ENCODE measurements at places on chromosomes 4 and X.

DNA sequence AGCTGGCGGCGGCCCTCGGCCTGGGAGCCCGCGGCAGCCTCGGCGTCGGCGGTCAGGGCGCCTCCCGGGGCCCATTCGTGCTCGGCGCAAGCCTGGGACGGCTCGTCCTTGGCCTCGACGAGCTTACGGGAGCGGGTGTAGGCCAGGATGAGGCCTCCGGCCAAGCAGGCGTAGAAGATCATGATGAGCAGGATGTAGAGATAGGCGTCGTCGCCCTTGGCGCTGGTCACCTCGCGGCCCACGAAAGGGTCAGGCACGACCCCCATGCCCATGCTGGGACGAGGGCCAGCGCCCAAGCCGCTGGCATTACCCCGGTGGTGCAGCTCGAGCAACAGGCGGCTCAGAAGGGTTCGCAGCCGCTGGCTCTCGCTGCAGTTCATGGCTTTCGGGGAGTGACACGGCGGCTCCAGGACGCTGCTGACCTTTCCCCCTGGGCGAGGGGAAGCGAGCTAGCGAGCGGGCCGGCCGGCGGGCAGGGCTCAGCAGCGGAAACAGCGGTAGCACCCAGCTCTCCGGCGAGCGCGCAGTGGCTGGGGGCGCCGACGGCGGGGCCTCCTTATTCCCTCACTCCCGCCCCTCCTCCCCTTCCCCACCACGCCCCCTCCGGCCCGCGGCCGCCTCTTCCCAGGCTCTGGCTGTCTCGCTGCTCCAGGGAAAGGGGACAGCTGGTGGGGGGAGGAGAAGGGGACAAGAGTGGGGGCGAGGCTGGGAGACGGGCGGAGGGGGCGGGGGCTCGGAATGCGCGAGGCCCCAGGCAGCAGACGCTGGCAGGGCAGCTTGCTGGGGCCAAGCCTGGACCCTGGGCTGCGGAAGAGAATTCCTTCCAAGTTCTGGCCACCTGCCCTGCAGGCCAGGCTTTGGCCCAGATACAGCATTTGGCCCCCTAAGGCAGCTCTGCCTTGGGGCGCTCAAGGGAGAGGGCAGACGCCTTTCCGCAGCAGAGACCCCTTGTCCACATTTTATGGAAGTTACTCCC lies at the start of gene KCNE5:
Gene KCNE5, minus strand, starts transcription at position 532 of the 976 bp plus-strand sequence. Its CDS starts 152 bp downstream, at position 380.
- no peak for DNase-seq

DNA sequence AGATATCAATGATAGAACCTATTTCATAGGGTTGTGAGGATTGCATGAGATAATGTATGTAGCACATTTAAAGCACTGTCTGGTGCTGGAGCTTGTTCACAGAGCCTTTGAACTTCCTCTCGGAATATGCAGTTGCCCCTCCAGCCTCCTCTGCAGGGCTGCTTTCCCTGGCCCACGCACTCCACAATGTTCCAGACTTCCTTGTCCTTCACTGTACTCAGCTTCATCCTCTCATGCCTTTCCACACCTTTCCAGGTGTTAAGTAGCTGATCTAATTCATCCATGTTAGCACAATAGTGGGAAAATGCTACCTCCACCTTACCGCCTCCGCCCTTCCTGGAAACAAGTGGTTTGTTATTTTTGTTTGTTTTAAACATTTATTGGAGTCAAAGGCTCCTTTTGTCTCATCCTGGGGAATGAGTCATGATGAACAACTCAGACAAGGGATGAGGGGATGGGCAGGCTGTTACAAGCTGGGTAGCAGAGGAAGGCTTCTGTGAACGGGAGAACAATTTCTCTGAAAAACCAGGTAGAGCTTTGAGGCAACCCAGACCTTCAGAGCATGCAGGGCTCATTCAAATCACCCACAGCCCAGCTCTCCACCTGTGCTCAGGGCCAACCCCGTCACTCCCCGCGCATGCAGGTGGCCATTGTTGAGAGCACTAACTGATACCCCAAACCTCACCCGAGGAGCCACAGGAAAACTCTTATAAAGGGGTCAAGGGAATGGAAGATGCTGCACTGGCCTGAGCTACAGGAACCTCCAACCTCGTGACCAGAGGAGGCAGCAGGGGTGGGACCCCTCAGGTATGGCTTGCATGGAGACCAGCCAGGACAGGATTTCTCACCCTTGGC lies 84.9 kb upstream of the TBL1X start:
- peak; percentile 37 for DNase-seq

DNA sequence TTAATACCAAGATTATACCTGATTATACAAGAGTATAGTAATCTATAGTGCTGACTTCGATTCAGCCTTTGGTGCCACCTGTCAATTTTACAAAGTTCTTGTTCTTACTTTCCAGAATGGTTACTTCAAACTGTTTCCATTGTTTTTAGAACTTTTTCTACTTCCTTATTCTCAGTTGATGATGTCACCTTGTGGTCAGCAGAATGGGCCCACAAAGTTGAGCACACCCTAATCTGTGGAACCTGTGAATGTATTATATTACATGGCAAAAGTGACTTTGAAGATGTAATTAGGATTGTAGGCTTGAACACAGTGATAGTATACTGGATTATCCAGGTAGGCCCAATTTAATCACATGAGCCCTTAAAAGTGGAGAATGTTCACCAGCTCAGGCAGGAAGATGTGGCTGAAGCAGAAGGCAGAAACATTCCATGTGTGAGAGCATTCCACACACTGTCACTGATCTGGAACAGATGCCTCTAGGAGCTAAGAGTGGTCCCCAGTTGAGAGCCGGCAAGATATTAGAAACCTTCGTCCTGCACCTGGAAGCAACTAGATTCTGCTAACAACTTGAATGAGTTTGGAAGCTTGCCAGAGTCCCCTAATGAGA lies 6.3 kb upstream of the SGMS2 start:
- DNase-seq, result no peak

DNA sequence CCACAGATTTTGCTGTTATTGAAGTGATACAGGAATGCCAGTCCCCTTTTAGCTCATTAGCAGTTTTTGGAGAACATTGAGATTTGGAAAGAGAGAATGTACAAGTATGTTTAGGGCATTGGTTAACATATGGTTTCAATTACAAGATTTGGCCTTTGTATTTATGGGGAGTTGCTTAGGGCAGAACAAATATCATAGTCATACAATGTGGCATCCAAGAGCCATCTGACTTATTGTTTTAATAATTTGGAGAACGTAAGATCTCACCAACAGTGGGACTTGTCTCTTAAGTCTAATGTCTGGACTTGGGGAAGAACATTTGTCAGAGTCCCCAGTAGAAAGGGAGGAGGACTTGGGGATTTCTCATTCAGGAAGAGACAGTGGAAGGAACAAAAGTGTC lies 166.1 kb downstream of the STK32B start:
- no peak for DNase-seq

- DNase-seq, result peak; percentile 7
Measured at GRCh38 chr4:37757761-37758160, 68.7 kb upstream of the PGM2 start.

GRCh38 chr4:93960450-93960849 lies 131.9 kb downstream of the ATOH1 start:
- DNase-seq, result no peak

GRCh38 chr4:51858605-51859202 lies 15.8 kb downstream of the DCUN1D4 start:
- DNase-seq, result no peak

GRCh38 chr4:147103403-147103946 lies 157.8 kb upstream of the TTC29 start:
- peak; percentile 96 for DNase-seq

DNA sequence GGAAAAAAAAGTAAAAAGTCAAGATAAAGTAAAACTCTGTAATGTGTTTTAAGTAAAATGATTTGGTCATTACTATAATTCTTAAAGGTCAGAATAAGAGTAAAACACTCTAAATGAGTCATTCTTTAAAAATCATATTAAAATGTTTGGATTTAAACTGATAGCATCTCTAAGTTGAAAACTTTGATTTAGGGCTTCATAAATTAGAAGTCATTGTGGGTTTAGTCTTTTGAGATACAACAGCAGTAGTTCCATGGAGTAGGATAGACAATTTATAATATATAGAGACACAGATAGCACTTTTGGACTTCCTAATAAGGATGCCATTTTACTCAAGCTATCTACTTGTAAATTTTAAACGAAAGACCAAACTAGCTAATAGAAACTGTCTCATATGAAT lies 77.1 kb upstream of the PABPC4L start:
- DNase-seq, result no peak

DNA sequence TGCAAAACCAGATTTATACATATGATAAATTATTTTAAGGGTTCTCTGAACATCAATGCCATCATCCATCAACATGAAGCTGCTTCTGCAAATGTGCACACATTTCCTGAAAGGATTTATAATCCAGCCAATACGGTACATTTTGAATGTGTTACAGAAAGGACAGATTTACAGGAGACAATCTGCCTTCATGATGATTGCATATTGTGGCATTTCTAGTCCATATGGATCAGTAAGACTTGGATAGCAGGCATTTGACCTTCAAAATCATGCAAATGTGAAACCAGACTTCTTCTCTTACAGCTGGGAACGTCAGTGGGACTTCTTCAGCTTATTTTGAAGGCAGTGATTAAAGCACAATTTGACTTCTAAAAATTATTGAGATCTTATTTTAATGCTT lies 217.3 kb upstream of the GK2 start:
- no peak for DNase-seq

DNA sequence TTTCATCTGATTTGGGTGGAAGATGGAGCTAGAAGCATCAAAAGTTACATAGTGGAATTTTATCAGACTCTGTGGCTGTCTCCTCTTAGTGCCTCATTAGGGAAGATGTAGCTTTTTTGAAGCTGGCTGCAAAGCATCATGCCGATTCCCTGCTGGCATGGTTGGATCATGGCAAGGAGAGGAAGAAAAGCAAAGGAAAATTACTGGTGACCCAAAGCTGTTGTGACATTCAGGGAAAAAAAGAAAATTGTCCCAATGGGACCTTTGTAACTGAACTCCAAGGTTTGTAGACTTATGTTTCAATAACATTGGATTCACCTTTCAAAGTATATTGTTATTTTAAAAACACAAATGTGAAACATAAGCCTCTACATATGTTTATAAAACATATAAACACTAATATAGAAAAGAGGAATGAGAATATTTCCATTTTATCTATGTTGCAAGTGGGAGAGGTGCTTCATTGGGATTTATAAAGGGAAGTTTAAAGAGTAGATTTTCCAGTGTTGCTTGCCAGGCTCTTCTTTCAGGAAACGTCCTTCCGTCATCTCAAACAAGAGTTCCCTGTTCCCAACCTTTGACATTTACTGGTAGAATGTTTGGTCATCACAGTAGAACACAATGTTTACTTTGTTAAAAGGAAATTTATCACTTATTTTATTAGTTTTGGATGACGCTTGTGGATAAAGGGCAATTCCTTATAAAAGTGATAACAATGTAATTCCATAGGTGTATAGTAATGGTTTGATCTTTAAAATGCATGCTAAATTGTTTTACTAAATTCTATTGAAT lies 190.1 kb upstream of the GPRIN3 start:
- peak; percentile 57 for DNase-seq

DNA sequence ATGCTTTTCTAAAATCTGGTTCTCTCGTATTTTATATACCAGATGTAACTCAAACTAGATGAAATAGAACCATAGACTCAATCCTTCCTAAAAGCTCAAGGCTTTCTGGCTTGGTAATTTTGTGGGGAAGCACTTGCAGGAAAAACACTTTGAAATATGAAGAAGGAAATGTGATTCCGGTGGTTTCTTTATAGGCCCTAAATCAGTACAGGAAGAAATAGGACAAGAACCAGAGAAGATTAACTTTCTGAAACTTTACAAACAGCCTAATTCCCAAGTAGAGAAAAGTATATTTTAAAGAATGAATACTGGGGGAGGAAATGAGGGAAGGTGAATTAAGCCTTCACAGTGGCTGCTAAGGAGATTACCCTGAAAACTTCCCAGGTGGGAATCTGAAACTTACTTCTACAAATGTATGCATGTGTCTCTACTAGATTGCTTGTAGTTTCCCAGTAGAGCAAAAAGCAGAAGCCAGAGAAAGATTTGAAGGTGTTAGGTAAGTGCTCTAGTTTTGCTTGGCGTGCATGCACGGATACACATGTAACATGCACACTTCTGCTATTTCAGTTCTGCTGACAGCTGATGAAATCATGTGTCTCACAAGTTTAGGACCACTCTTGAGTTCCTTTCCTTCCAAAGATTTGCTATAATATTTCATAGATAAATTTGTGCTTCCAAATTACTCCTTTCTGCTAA lies 92.1 kb downstream of the AFF1 start:
- DNase-seq, result no peak

GRCh38 chrX:49269767-49270248 lies at the start of gene PPP1R3F:
Gene PPP1R3F (plus strand): TSS chrX:49269793. CDS start chrX:49269870, 77 bp downstream.
- DNase-seq, result no peak

DNA sequence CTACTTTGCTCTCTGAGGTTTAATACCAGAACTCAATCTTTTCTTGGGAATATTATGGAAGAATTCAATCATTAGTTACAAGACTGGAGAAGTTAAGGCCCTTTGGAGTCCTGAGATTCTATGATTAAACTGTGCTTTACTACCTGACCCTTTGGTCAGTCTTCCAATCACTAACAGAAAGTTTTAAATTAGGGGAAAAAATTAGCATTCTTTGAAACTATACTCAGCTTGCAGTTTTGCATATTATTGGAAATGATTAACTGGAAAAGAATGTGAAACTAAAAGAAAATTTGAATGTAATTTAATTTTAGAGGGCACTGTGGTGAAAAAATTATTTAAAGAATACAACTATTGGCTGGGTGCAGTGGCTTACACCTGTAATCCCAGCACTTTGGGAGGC lies 18.7 kb upstream of the GPR34 start:
- no peak for DNase-seq

GRCh38 chrX:109475174-109475891 lies 6.6 kb downstream of the GUCY2F start:
- peak; percentile 64 for DNase-seq

DNA sequence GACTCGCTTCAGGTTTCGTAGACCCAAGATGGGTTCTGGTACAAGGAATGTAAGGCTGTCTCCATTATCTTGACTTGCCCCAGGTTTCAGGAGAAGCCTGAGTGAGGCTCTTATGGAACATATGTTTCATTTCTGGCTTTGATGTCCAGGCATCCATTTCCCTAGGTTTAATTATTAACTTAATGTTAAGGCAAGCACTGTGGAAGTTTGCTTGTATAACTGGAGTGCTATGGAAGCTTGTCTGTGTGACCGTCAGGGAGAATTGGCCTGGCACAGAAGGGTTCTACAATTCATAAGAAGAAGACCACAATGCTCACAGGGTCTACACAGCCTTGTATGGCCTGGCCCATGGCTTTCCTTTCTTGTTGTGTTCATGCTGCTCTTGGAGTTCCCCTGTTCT lies 47.2 kb upstream of the PPP1R2C start:
- DNase-seq, result no peak

- no peak for DNase-seq
Measured at GRCh38 chr4:3283483-3283882, 9.3 kb upstream of the RGS12 start.

GRCh38 chrX:56764153-56764974 lies 35.3 kb downstream of the NBDY start:
- DNase-seq, result peak; percentile 83

DNA sequence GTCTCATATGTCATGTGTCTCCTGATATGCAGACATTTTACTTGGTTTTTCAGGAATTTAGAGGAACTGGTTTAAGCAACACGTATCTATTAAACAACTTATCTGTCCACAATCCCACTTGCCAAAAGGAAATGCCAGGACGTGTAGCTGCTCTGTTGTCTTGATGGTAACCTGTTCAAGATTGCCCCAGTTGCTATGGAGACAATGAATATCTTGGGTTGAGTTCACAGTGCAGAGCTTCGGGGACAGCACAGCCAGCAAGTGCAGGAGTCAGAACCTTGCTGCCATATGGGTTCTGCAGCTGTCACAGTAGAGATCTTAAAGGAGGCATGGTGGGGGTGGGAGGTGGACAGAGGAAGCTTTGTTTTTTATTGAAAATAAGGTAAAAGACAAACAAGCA lies 28.7 kb upstream of the FAM9B start:
- DNase-seq, result no peak

All from fibroblast of pulmonary artery (primary cell).